ENCODE measurements at places on chromosomes 11 and 22. TPM values are rescaled to one million over a fixed set of nuclear protein-coding genes. Genes with fewer than 3 reads are reported as not detected.

Gene UPK3A
- not detected for total RNA-seq

Gene TPBGL
- 0.31 TPM for total RNA-seq

Gene MS4A6E
- total RNA-seq, result not detected

Gene TP53AIP1
- total RNA-seq, result not detected

Gene NXPE2
- not detected for total RNA-seq

Gene LYVE1
- total RNA-seq, result 0.27 TPM

Gene KIF18A
- 15.3 TPM for total RNA-seq

Gene AAMDC
- total RNA-seq, result 26.7 TPM

Gene SGSM1
- total RNA-seq, result 0.33 TPM

Gene SLC29A2
- 5.8 TPM for total RNA-seq

Gene DNAJB7
- not detected for total RNA-seq

Gene OAF
- 7.2 TPM for total RNA-seq

Gene ELF5
- total RNA-seq, result not detected

Gene OR8G5
- not detected for total RNA-seq

Gene OMP
- total RNA-seq, result not detected

Gene ARRB1
- total RNA-seq, result 9.6 TPM

Gene UCP2
- total RNA-seq, result 74.7 TPM

Gene TSSK2
- not detected for total RNA-seq

Gene SCGB1C1
- total RNA-seq, result not detected

Gene SHANK2
- total RNA-seq, result 8.5 TPM

Gene GGTLC2
- not detected for total RNA-seq

Data from A549 treated with ZK216348 at 1 μM for 4 hours (cell line).